ENCODE measurements at places on chromosomes 11 and 22.
A peak's percentile ranks its signal among the peaks of the same experiment; 100 is the strongest.

GRCh38 chr11:11520231-11521015 is 101.4 kb downstream of the GALNT18 start:
- DNase-seq, result no peak

DNA sequence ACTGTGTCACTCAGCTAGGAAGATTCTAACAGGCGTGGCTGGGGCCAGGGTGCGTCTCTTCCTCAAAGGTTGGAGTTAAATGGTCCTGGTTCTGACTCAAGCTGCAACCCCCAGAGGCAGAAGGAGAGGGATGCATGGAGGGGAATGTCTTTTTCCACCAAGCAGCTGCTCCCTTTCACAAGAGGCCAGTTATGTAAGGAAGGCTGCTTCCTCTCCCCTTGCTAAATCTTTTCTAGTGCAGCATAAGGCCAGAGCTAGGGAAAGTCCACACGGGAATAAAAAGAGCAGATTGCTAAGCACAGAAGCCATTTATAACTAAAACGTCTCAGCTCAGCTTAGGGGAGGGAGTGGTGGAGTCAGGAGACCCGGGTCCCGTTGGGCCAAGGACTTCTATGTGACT is 10.0 kb downstream of the PVALB start:
- DNase-seq, result no peak

GRCh38 chr11:44743959-44744557 is 17.3 kb downstream of the TSPAN18 start:
- no peak for DNase-seq

GRCh38 chr11:67055812-67056211 is 835 bp upstream of the RHOD start:
- DNase-seq, result no peak

- no peak for DNase-seq
Measured at GRCh38 chr11:10637731-10638151, 55.8 kb downstream of the IRAG1 start.

- no peak for DNase-seq
Measured at GRCh38 chr11:123628936-123629683, 25.3 kb downstream of the SCN3B start.

DNA sequence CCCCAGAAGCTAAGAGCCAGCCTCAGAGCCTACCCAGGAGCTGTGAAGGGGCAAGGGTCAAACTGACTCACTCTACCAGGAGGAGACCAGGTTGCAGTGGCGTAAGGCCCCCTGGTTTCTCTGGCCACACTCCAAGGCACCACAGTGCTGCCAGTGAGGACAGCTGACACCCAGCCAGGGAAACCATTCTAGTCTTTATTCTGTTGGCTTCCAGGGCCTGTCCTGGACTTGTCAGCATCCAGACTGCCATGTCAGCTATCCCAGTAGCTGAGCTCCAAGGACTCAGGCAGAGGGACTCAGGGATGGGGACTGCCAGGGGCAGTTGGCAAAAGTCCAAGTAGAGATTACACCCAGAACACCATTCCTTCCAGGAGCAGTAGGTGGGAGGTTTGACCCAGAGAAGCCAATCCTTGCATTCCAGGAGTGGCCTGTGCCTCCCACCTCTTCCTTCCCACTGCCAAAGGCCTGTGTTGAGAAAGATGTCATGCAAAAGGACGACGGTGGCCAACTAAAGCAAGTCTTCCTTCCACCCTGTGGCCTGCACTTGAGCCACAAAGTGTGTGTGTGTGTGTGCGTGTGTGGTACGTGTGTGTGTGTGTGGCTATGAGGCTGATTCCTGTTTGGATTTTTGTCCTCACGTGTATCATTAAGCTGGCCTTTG is 3.6 kb upstream of the MAPK8IP1 start:
- DNase-seq, result no peak

GRCh38 chr11:78420255-78420764 is 2.7 kb upstream of the GAB2 start:
- peak; percentile 69 for DNase-seq

DNA sequence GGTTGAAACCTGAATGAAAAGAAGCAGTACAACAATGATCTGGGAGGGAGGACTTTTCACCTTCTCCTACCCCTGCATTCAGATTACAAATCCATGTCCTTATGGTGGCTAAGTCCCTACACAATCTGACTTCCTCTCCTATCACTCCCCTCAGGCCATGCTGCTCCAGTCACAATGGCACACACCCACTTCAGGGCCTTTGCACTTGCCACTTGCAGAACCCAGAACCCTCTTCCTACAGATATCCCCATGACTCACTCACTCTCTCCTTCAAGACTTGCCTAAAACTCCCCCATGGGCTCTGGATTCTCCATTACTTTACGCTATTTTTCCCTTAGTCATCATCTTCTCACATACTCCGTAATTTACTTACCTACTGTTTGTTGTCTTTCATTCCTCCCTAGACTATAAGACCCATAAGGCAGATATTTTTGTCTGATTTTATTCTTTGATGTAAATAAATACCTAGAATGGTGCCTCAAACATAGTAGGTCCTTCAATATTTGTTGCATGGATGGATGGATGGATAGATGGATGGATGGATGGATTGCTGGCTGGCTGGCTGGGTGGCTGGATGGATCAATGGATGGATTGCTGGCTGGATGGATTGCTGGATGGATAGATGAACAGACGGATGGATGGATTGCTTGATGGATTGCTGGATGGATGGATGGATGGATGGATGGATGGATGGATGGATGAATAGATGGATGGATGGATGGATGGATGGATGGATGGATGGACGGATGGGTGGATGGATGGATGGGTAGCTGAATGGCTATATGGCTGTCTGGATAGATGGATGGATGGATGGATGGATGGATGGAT is 94.7 kb upstream of the NAV2 start:
- no peak for DNase-seq

DNA sequence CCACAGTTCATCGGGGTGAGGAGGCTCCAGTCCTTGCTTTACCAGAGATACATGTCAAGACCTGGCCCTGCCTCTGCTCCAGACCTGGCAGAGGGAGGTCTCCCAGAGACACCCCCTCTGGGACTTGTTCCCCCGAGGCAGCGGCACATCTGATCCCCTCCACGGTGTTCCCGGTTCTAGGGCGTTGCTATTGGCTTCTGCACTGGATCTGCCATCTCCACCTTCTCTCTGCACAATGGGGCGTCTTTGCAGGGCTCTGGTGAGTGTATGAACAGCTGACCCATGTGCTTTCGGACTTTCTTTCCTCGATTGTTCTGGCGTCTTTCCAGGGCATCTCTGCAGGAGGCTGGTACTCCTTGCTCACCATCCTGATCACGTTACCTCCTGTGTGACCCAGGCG is 930.4 kb downstream of the TBC1D22A start:
- DNase-seq, result peak; percentile 22

DNA sequence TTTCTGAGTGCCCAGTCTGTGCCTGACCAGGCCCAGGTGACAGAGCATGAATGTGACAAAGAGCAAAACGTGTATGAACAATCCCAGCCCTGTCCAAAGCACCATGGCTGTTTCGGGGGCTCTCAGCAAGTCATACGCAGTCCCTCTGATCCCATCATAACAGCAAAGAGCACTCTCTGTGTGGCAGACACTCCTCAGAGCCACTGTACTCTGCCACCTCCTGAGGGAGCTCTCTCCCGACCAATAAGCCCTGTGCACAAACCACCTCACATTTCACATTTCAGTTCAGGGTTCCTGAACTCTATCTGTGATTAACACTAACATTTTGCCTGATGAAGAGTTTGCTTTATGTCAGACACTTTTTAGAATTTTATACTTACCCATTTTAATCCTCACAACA is 6.6 kb downstream of the DGCR2 start:
- DNase-seq, result peak; percentile 38

GRCh38 chr11:61872935-61873565 is 18.3 kb downstream of the FADS3 start:
- no peak for DNase-seq

GRCh38 chr11:62732830-62733229 is 4.5 kb downstream of the TTC9C start:
- no peak for DNase-seq

- no peak for DNase-seq
Measured at GRCh38 chr11:413120-414081, 1.4 kb downstream of the SIGIRR start.

- no peak for DNase-seq
Measured at GRCh38 chr11:80929031-80929805, 1488.4 kb upstream of the TENM4 start.

DNA sequence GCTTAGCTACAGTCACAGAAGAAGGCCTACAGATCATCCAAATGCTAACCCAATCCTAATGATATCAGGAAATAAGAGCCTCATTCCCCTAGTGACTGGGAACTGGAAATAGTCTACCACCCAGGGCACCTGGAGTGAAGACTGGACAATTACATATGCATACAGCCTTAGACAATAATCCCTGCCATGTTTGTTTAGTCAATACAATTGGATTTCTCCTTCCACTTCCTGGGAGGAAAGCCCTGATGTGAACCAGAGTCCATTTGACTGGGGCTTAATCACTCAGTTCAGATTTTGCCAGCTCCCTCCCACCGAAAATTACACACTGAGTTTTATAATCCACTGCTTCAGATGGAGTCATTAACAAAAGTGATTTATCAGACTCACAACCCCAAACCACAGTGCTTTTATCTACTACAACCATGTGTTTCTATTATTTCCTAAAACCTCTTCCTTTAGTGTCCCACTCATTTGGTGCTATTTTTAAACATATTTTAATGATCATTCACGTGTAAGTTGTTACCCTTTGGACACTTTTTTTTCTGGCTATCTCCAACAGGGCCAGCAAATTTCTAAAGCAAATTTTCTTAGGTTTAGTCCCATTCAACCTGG is 29.9 kb downstream of the CWF19L2 start:
- DNase-seq, result no peak

- DNase-seq, result no peak
Measured at GRCh38 chr11:1112351-1113191, 37.9 kb downstream of the MUC2 start.

DNA sequence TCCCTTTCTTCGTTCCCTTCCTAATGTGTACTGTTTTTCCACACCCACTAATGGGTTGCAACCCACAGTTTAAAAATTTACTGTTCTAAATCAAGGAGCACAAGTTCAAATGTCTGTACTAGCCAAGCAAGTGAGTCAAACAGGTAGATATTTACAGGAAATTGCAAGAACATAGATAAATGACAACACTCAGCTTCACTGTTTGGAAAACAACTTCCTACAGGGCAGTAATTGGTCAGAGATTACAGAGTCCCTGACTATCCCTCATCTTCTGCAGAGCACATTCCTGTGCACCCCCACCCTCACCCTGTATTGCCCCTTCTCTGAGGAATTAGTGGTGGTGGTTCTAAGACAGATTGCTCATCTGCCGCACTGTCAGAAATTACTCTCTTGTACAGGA is 1.9 kb downstream of the SERPING1 start:
- DNase-seq, result no peak

DNA sequence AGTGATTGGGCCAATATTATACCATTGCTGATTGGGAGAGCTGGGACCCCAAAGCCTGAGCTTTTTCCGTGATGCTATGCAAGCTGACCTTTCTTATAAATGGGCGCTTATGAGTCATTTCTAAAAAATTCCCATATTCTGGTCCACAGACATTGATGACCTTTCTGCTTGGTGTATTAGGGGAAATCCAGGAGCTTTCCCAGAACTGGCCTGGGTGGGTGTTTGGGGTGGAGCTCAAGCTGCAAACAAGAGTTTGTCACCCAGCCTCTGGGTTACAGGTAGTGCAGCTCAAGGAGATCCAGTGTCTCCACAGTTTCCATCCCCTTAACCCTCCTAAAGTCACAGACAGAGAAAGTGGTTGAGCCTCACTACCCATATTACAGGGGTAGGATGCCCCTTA is 67.7 kb downstream of the CCDC81 start:
- no peak for DNase-seq

DNA sequence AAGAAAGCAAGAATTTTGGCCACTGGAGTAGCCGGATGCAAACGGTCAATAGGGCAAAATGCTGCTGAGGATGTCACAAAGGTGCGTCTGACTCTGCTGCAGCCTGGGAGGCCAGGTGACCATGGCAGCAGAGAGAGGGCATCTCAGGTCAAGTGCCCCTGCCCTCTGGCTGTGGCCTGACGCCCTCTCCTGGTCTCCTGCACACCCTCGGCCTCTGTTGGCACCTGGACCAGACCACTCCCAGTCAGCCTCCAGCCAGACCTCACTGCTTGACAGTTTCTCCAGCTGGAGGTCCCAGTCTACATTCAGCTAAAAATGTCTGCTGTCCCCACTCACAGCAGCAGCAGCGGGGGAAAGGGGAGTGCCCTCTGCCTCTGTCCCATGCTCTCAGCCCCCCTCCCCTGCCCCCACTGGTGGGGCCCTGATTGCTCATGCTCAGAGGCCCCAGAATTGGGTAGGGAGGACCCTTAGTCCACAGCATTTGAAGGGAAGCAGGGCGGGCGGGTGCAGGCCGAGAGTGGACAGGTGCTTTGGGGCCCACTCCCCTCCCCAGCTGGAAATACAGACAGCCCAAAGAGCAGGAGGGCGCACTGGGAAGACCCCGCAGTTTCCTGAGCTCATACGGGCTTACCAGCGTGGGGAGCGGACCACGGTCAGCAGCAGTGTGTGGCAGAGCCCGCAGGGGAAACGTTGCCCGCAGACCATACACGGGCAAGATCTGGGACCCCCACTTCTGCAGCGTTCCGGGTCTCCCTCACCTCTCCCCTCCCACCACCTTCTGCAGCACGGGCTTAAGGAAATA is 1.6 kb upstream of the BRSK2 start:
- no peak for DNase-seq

GRCh38 chr11:46930089-46930488 is 6.5 kb upstream of the CSTPP1 start:
- no peak for DNase-seq

DNA sequence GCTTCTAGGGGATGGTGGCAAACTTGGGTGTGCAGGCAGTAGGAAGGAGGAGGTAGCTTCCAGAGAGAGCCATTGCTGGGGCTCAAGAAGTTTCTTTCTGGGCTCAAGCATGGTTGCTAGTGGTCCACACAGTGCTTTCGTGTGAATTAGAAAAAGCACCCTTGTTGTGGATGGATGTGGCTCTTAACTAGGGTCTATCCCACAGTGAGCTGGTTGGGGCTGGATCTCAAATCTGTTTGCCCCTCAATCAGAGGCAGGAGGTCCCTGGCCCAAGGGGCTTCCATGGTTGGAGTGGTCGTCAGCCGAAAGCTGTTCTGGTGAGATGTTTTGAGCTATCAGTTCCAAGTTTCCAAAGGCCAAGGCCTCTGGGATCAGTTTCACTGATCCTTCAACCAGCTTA is 35.0 kb downstream of the ZBTB16 start:
- no peak for DNase-seq

All from ecto neural progenitor cell (in vitro differentiated cells).